ENCODE measurements at places on chromosomes 12 and 14. TPM values are rescaled to one million over a fixed set of nuclear protein-coding genes. Genes with fewer than 3 reads are reported as not detected.

GRCh38 chr12:53976172-53976822 lies 1.5 kb upstream of the HOTAIR start:
- DNase-seq, result no peak

DNA sequence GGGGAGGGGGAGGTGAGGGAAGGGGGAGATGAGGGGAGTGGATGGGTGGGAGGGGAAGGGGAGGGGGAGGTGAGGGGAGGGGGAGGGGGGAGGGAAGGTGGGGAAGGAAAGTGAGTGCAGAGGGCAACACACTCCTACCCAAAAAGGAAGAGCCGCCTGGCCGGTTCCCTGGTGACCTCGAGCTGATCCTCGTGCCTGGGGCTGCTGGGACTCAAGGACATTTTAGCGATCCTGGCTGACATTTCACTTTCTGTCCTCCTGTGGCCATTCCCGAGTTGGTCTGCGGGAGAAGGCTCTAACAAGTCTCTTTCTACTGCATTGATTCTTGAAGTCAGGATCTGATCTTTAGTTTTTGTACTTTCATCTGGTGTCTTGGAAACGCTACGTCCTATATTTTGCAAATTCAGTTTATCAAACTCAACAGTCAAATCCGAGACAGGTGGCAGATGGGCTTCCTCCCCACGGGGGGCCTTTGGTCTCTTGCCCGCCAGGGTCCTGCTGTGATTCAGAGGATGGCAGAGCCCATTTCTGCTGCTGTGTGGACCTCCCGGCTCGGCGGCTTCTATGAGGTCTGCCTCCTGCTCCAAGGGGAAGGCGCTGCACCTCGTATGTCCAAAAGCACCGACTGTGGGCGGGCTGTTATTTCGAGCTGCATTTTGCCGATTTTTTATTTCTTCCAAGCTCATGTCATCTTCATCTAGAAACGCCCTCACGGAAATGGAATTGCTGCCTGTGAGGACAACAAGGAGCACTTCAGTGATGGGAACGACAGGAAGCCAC lies 19.1 kb downstream of the PGAM5 start:
- DNase-seq, result no peak

BLTP3B gene
- total RNA-seq, result 16.0 TPM

GRCh38 chr12:127277882-127278281 lies 989.1 kb upstream of the TMEM132C start:
- no peak for DNase-seq

OR6C6 gene
- total RNA-seq, result not detected

KLHL42 gene
- 39.5 TPM for total RNA-seq

GRCh38 chr12:52600941-52601481 lies at the start of gene KRT72:
TSS of gene KRT72 (minus strand) at chr12:52601463. CDS start at chr12:52601452, 11 bp downstream.
- DNase-seq, result no peak

- DNase-seq, result no peak
These were observed 215.4 kb downstream of the SLC41A2 start for GRCh38 chr12:104742551-104743201.

- DNase-seq, result peak; percentile 11
These were observed 565 bp downstream of the NT5DC3 start for GRCh38 chr12:103840462-103840875.

DNA sequence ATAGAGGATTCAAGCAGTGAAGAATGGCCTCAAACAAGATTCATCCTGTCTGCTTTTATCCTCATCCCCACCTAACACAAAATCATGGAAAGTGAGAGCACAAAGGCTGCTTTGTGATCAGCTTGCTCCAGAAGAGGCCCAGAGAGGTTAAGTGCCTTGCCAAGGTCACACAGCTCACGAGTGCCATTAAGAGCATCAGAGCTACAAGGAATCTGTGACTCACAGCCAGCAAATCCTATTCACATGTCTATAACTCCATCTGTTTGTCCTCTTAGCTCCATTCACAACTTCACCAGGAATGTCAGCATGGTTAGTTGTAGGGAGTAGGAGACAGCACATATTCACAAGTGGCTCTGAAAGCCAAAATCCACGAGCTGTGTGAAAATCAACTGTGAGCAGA lies 79.8 kb downstream of the TTC9 start:
- peak; percentile 22 for DNase-seq

DNA sequence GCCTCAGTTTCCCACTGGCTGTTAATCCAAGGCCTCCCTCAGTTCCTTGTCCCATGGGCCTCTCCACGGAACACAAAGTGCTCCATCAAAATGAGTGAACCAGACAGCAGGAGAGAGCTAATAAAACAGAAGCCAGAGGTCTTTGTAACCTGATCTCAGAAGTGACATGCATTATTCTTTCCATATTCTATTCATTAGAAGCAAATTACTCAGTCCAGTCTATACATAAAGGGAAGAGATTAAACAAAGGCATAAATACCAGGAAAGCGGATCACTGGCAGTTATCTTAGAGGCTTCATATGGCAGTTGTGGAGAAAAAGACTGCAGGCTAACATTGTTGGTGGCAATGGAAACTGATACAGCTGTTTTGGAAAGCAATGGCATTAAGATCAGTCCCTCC lies 170.6 kb upstream of the GARIN6 start:
- no peak for DNase-seq

DNA sequence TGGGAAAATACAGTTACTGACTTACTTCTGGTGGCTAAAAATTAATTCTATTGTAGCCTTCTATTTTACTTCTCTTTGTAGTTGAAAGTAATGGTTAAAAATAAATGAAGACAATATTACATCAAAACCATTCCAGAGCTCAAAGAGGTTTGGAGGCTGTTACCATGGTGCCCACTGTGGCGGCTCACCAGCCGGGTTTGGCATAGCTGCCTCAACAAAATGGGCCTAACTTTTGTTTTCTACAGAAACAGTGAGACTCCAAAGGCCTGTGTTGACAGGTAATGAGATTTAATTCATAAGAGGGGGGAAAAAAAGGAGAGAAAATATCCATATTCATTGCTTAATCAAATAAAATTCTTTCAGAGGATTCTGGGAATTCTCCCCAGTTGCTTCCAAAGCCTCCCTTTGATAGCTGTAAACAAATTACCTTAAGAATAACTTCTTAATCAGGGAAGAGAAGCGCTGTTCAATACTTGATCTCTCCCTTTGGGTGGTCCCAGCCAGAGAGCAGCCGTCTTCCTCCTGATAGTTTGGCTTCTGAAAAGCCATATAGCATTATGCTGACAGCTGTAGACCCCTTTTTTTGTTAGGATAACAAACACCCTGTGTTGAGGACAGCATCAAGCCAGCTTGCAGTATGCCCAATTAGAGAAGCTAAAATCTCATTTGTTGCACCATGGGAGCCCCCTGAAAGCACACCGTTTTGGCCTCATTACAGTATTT lies 266.8 kb downstream of the NEDD1 start:
- no peak for DNase-seq

BICDL1 gene
- 7.3 TPM for total RNA-seq

SMCO2 gene
- total RNA-seq, result 0.32 TPM
